ENCODE measurements at places on chromosomes 16 and 17. TPM values are rescaled to one million over a fixed set of nuclear protein-coding genes. Genes with fewer than 3 reads are reported as not detected.

The EFCAB13 gene
- 2.7 TPM for total RNA-seq

GRCh38 chr17:46115699-46116098, 77.5 kb downstream of the KANSL1 start:
- peaks cover 18% of the 10 kb centered on the region for H3K36me3 ChIP-seq
- H3K4me1 ChIP-seq = peaks cover 31% of the 10 kb centered on the region
- H3K27me3 ChIP-seq = no peaks in the 10 kb centered on the region
- no peak overlapping the region for H3K4me3 ChIP-seq
- no peak overlapping the region for H3K27ac ChIP-seq

DNA sequence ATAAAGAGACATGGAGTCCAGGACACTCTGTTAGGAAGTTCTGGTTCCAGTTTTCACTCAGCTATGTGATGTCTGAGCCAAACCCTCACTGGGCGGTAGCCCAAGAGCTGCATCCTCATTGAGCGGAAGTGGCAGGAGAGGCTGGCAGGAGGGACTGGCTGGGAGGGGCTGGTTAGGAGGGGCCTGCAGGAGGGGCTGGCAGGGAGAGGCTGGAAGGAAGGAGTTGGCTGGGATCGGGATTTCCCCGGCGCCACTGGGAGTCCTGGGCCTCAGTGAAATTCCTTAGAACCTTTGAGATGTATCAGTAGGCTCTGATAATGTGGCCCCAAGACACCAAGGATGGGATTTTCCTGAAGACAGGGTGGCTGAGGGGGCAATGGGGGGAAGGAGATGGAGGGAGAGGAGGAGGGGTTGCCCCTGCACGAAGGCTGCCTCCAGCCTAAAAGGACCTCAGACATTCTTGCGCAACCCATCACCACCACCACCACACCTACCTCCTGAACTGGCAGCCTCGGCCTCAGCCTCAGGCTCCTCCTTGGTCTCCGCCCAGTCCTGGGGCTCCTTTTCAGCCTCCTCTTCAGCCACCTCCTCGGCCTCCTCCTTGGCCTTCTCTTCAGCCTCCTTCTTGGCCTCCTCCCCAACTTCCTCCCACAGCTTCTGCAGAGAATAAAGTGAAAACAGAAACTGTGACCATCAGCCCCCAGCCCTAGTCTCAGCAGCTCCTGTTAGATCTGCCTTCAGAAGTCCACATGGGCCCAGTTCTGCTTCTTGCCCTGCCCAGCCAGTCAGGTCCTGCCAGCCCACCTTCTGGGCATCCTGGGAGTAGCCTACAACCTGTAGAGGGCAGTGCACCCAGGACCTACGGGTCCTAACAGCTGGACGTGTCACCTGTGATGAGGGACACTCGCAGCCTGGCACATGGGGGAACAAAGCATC, 31.7 kb downstream of the CNGB1 start:
- no peaks in the 10 kb centered on the region for H3K4me1 ChIP-seq
- DNase-seq = no peak
- no peaks in the 10 kb centered on the region for H3K36me3 ChIP-seq
- no peak overlapping the region for H3K27ac ChIP-seq
- H3K4me3 ChIP-seq = no peak overlapping the region

GRCh38 chr16:11583889-11584565, 2.7 kb downstream of the LITAF start:
- H3K27ac ChIP-seq = peak overlapping the region; percentile 84
- no peak for DNase-seq
- peaks cover 3% of the 10 kb centered on the region for H3K27me3 ChIP-seq
- peaks cover 54% of the 10 kb centered on the region for H3K4me1 ChIP-seq

- no peaks in the 10 kb centered on the region for H3K4me1 ChIP-seq
- no peak for DNase-seq
- peaks cover 7% of the 10 kb centered on the region for H3K27me3 ChIP-seq
- no peaks in the 10 kb centered on the region for H3K36me3 ChIP-seq
- no peak overlapping the region for H3K27ac ChIP-seq
Observed at GRCh38 chr16:57867000-57867561, 64.8 kb upstream of the KIFC3 start.

- peak overlapping the region; percentile 87 for H3K27ac ChIP-seq
- peak; percentile 77 for DNase-seq
- H3K4me1 ChIP-seq = peaks cover 5% of the 10 kb centered on the region
- peaks cover 12% of the 10 kb centered on the region for H3K27me3 ChIP-seq
- H3K4me3 ChIP-seq = peak overlapping the region; percentile 92
- peaks cover 8% of the 10 kb centered on the region for H3K36me3 ChIP-seq
Observed at GRCh38 chr17:489758-490329, 137.2 kb upstream of the RPH3AL start.

The OR1A1 gene
- not detected for total RNA-seq

- no peak overlapping the region for H3K27ac ChIP-seq
- no peak overlapping the region for H3K4me3 ChIP-seq
Observed at GRCh38 chr17:21193031-21193430, 20.9 kb downstream of the TMEM11 start.

The OR4D1 gene
- total RNA-seq = 0.09 TPM

Measured in activated T-helper 2 cell treated with anti-CD3 and anti-CD28 coated beads, Interferon-gamma antibody, Interleukin-2, Interleukin-4, amounts not matched to agents 10 μg/mL and 5 μg/mL and 100 μg/mL, durations not matched to agents 14 hours and 24 hours and 36 hours (primary cell).